ENCODE measurements at places on chromosomes 5 and 9.
A peak's percentile ranks its signal among the peaks of the same experiment; 100 is the strongest.

DNA sequence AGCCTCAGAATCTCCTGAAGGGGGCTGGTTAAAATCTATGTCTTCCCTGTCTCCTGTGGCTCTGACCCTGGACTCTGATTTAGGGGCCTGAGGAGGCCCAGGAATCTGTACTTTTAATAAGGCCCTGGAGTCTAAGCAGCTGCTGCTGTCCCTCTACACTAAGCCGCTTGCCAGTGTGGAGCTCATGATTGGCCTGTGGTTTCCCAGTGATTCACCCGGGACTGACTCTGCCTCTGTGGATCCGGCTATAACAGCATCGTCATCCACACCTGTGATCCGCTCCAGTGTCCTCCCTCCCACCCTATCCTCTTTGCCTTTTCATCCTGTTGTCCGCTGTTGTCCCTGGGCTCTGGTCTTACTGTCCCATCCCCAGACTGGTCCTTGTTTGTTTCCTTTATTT is 3.7 kb downstream of the SLC31A2 start:
- DNase-seq: no peak

- DNase-seq: no peak
These were observed 213.5 kb upstream of the COX7C start for GRCh38 chr5:86404256-86404655.

DNA sequence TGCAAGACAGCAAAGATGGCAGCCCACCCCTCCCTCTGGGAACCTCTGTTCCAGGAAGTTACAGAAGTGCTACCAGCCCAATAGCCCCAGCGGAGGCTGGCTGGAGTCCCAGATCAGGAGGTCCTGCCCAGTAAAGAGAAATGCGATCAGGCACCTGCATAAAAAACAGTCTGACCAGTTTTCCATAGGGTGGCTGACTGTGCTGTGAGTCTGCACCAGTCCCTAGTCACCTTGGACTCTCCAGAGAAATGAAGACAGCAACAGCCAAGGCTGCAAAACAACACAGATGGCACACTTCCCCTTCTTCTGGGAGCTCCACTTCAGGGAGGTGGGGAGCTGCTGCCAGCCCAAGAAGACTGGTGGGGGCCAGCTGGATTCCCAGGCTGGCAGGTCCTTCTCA is 265.5 kb upstream of the PCSK5 start:
- no peak for DNase-seq

DNA sequence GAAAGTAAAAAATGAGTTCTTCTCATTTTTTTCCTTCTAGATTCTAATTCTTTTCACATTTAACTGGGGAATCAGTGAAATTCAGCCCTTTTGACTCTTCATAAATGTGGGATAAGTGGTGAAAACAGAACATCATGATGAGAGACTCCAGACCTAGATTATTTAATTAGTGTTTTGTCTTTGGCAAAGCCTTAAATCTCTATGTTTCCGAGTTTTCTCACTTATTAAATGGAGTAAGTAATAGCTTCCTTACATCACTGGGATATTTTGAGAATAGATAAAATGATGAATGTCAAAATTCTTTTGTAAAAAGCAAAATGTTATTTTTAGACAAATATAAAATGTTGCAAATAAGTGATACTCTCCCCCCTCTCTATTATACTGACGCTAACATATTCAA is 468.6 kb upstream of the ARRDC3 start:
- no peak for DNase-seq

DNA sequence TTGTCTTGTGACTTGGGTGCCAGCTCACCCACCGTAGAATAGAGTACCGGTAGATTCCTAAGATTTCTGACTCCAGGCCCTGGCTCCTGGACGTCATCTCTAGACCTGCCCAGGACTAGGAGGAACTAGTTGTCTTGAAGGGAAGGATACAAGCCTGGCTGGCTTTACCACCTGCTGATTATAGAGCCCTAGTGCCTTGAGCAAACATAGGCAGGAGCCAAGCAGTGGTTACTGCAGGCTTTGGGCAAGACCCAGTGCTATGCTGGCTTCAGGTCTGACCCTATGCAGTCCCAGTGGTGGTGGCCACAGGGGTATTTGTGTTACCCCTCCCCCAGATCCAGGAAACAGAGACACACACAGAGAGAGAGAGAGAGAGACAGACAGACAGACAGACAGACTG is 606.2 kb downstream of the PDE4D start:
- no peak for DNase-seq

GRCh38 chr9:82605657-82606031 is 457.3 kb downstream of the RASEF start:
- DNase-seq: no peak

- DNase-seq: no peak
These were observed 103.6 kb upstream of the IER5L start for GRCh38 chr9:129281506-129282145.

DNA sequence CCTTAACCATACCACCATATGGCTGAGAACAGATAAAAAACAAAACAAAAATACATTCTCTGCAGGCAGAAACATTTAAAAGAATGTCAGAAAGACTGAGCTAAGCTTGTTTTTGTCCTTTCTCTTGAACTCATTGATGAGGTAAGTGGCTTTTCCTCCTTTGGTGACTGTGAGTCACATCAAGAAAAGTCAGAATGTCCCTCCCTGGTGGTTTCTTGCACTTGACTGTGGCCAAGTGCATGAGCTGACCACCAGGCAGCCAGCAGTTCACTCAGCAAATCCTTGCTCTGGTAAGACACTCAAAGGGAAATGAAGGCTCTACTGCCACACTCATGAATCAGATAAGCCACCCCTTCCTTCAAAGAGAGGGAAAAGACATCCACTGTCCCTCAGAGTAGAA is 970.9 kb downstream of the TAF11L14 start:
- no peak for DNase-seq

DNA sequence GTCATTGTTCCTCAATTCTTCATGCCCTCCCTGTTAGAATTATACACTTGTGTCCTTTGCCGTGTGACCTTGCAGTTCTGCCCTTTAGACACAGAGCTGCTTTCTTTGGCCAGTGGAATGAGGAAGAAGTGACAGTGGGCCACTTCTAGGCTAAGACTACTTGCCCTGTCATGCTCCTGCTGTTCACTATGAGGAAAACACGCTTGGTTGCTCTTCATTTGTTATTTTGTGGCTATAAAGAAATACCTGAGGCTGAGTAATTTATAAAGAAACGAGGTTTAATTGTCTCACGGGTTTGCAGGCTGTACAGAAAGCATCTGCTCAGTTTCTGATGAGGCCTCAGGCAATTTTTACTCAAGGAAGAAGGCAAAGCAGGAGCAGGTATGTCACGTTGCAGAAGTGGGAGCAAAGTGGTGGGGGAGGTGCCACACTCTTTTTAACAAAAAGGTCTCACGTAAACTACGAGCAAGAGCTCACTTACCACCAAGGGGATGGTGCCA is 279.1 kb upstream of the DMAC1 start:
- DNase-seq: no peak

DNA sequence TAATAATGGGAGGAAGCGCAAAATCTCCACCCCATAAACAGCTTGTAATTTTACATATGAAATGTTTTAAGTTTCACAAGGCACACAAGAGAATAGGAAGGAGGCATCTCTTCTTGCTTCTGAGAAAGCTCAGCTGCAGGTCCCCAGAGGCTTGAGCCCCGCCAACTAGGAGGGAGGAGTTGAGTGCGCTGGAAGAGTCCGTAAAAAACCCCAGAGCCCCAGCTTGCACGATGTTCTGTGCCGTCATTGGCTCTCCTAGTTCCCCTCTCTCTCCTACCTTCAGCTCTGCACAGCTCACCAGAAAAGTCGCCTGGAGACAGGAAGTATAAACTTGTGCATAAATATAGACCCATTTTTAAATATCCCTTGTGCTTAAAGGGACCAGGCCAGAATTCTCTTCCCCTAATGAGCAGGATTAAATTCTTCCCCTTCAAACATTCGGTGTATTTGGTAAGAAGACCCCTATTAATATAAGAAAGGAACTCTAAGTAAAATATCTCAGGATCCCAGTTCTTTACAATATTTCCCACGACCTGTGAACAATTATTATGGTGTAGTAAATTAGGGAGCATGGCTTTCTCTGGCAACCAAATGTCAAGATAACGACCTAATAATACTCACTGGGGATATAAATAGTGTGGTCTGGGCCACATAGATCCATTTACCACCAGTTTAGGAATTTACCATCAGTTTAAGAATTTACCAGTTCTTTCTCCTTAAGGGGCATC is 13.7 kb downstream of the GLRX start:
- peak; percentile 66 for DNase-seq

- no peak for DNase-seq
These were observed 465.4 kb downstream of the DMRT2 start for GRCh38 chr9:1515557-1515956.

DNA sequence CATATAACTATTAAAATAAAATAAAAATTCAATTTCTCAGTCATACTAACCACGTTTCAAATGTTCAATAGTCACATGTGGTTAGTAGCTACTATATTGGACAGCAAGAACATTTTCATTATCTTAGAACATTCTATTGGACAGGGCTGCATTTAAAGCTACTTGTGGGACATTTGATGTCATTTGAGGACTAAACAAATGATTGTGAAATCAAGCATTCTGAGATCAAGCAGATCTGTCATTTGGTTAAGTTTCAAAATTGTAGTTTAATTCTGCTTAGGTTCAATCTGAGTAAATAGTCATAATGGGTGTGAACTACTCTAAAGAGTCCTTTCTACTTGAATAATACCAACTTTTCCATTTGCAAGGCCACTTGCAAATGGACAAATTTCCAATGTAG is 226.9 kb upstream of the C9orf72 start:
- DNase-seq: no peak

DNA sequence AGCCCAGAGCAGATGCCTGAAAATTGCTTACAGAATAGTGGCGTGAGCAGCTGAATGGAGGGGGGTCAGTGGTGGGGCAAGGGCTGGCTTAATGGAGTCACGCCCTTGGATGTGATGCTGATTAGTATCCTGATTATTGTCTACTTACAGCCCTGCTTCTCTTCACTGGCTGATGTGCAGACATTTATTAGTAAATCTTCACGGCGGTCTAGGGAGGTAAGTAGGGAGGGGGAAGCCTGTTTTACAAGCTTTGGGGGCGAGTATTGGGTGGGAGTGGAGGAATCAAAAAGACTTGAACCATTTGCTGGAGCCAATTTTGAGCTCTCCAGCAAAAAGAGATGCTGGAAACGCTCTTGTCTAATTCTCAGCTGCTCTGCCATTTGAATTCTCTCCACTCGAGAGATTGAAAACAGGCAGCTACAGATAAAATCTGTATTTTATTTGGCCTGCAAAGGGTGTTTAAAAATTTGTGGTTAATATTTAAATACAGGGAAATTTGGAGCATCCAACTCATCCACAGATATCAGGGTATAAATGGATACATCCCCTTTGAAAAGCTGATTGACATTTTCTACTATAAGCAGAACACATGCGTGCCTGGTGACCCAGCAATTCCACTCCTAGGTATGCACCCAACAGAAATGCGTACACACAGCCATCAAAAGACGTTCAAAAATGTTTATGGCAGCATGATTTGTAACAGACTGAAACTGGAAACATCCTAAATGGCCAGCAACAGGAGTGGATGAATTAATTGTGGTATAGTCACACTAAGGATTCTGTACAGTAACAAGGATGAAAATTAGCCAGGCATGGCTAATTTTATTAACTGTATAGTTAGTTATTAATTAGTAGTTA is 19.5 kb upstream of the ALDH1B1 start:
- no peak for DNase-seq

- DNase-seq: peak; percentile 23
These were observed 2.0 kb downstream of the BRD3 start for GRCh38 chr9:134065612-134066419.

DNA sequence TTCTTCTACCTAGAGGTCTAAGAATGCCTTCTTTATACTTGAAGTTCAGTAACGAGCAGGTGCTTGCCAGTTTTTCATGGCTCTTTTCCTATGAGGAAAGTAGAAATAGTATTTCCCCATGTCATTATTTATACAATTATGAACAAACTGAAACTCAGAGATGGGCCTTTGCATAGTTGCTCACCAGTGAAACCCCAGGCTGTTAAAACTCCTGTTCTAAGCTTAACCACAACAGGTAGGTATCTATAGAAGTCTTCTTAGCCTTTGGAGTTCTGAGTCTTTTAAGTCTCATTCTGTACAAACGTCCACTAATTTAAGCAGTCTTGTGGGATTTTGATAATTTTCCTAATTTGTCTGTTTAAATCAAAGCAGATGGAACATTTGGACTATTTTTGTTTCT is 90.1 kb downstream of the STARD4 start:
- no peak for DNase-seq

- no peak for DNase-seq
These were observed 1.5 kb downstream of the VAV2 start for GRCh38 chr9:133990366-133991213.

DNA sequence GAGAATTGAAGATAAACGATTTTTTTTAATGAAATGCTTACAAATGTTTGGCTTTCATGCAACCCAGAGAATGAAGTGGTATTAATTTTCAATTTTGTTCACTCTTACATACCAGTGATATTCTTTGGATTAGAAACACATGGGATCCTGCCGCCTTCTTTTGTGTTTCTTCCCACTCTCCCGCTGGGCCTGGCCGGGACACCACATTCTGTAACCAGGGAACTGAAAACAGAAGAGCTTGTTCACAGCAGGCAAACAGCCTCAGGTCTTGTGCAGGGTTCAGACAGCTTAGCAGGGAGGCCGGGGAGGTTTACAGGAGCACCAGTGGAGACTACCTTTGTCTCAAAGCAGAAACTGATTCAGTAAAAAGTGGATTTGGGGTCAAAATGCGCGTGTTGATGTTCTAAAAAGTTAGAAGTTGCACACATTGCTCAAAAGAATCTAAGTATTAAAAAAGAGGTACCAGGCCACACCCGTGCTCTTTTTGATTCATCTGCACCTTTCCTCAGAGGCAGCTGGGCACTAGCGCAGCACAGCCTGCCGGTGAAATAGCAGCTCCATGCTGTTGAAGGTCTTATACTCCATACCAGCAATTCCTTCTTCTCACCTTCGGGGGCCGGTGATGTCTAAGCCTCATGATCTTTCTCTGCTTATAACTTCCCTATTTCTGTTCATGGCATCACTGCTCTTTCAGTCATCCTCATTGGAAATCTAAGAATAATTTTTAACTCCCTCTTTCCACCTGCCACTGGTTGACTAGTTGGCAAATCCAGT is 67.1 kb downstream of the GRAMD2B start:
- DNase-seq: no peak

DNA sequence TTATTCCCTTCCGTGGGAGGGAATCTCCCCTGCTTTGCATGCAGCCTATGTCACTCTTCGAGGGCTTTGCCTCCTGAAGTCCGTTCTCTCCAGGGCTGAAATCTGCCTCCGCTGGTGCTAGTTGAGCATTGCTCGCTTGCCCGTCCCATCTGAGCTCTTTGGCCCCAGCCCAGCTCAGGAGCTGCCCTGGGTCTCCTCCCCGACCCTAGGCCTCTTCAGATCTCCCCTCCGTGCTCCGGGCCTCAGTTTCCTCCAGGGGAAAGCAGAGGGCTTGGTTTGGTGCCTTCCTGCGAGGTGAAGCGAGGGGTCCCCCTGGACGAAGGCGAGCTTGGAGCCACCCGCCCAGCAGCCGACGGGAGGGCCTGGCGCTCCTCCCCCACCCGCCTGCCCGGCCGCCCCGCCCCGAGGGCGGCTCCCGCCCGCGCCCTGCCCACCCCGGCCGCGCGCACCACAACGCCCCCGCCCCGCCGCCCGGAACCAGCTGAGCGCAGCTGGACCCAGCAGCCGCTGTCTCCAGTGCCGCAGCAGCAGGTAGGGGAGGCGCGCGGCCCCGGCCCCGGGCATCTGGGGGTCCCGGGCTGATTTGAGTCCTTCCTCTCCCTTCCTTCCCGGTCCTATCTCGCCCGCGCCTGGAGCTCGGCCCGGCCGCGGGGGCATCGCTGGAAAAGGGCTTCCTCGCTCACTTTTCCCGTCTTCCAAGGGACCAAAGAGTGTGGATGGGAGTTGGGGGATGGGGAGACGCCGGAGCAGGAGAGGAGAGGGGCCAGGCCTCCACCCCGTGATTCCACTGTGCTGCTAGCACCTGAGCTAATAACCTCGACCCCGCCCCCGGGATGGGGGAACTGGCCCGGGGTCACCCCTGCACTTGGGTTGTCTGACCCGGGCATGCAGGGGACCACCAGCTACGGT is at the start of gene GSN:
Gene GSN, plus strand, starts transcription at position 474 of the 909 bp plus-strand sequence. CDS start 33,810 bp downstream, outside the sequence.
- DNase-seq: peak; percentile 29
